ENCODE measurements at places on chromosomes 6 and 20.

- no peak for DNase-seq
Measured at GRCh38 chr6:93701526-93701925, 282.2 kb upstream of the EPHA7 start.

GRCh38 chr6:129248946-129249345 lies 366.0 kb downstream of the LAMA2 start:
- no peak for DNase-seq

GRCh38 chr6:140124498-140124897 lies 750.0 kb upstream of the CITED2 start:
- no peak for DNase-seq

GRCh38 chr6:130107710-130108109 lies 89.3 kb downstream of the L3MBTL3 start:
- no peak for DNase-seq

- no peak for DNase-seq
Measured at GRCh38 chr6:73664701-73665100, 10.9 kb upstream of the SLC17A5 start.

DNA sequence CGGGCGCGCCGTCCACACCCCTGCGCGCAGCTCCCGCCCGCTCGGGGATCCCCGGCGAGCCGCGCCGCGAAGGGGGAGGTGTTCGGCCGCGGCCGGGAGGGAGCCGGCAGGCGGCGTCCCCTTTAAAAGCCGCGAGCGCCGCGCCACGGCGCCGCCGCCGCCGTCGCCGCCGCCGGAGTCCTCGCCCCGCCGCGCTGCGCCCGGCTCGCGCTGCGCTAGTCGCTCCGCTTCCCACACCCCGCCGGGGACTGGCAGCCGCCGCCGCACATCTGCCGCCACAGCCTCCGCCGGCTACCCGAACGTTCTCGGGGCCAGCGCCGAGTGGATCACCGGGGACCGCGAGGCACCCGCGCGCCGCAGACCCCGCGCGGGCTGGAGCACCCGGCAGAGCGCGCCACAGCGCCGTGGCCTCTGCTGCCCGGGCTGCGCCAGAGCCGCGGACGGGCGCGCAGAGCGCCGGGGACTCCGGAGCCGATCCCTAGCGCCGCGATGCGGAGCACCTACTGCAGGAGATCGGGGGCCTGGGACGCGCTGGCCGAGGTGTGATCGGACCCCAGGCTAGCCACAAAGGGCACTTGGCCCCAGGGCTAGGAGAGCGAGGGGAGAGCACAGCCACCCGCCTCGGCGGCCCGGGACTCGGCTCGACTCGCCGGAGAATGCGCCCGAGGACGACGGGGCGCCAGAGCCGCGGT lies at the start of gene BMP2:
BMP2 (plus strand) TSS at position 151 of the 692 bp plus-strand sequence. CDS start 2,441 bp downstream, outside the sequence.
- peak; percentile 20 for DNase-seq

- peak; percentile 99 for DNase-seq
Measured at GRCh38 chr20:62740286-62741141, 31.9 kb downstream of the NTSR1 start.

DNA sequence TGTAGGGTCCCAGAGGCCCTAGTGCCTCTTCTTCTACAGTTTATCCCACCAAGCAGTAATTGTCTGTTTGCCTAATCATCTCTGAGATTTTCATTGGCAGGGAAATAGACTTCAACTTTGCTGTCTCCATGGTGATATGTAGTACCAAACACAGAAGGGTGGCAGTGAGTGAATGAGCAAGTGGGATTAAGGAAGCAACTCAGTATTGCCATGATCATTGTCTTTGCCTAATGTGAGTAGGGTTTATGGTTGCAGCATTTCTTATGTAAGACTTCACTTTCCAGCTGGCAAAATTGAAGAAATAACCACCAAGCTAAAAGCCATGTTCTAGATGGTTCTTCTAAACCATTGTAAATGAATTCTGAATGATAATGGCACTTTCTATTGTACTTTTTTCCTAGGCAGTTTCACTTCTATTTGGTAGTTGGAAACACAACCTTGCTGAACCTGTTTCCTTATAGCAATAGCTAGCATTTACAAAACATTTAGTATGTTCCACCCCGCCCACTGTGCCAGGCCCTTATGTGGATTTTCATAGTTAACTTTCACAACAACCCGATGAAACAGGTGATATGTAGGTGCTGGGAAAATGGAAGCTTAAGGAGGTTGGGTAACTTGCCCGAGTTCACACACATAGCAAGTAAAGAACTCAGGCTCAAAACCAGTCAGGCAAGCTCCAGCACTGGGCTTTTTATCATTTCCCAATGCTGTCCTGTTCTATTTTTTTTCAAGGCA lies 32.0 kb downstream of the ZC2HC1B start:
- peak; percentile 4 for DNase-seq

GRCh38 chr6:157593596-157593995 lies 212.6 kb downstream of the ZDHHC14 start:
- DNase-seq = no peak

DNA sequence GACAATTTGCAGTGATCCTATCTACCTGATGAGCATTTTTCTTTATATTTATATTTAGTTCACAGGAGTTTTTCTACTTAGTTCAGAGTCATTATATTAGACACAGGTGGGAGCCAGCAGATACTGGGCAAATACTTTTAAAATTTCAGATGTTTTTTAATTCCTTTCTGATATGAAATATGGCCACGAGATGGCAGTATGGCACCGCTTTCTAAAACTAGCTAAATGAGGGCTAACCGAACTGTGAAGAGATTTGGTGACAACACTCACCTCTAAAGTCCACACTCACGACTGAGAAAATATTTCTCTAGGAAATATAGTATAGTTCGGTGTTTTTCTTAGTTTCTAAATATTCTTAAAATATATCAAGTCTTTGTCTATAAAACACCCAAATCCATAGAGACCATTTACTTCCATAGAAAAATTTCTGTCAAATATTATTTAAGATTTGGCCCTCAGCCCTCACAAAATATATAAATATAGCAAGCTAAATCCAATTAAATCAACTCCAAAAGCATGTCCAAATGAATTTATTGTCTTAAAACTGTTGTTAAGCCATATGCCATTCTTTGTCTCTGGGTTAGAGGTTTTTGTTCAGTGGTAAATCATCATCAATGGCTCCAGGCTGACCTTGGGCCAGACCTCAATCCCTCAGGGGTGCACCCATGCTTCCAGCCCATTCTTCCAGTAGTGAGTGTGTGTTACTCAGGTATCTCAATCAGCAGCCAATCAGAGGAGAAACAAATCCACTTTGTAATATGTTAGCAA lies 63.6 kb downstream of the HUS1B start:
- peak; percentile 52 for DNase-seq

- no peak for DNase-seq
Measured at GRCh38 chr6:22925920-22926789, 356.8 kb downstream of the HDGFL1 start.

DNA sequence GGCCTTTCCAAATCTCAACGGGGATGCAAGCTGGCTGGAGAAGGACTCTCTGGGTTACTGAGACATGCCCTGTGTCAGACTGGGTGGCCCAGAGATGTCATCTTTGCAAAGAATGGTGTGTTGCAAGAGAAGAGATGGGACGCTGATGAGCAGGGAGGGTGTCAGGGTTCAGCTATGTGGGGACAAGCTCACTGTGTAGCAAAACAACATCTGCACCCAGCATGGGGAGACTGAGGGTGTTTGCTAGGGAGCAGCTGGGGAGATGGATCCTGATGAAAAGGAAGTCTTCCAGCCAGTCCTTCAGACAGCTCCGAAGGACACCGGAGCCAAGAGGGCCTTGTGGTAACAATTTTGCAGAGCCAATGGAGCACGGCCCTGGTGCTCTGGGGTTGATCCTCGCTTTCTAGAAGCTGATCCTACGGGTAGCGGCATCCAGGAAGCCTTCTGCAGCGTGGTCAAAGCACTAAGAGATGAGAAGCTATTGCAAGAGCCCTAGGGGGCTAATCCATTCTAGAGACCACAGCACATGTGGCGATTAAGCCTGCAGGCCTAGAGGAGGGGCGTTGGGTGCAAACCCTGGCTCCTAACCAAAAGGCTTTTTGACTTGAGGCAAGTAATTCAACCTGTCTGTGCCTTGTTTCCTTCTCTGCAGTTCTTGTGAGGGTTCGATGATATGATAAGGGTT lies 39.9 kb downstream of the EDN3 start:
- no peak for DNase-seq

- DNase-seq = no peak
Measured at GRCh38 chr6:127263481-127263880, 3.2 kb upstream of the RNF146 start.

GRCh38 chr6:37006793-37007339 lies 1.4 kb downstream of the FGD2 start:
- peak; percentile 18 for DNase-seq

DNA sequence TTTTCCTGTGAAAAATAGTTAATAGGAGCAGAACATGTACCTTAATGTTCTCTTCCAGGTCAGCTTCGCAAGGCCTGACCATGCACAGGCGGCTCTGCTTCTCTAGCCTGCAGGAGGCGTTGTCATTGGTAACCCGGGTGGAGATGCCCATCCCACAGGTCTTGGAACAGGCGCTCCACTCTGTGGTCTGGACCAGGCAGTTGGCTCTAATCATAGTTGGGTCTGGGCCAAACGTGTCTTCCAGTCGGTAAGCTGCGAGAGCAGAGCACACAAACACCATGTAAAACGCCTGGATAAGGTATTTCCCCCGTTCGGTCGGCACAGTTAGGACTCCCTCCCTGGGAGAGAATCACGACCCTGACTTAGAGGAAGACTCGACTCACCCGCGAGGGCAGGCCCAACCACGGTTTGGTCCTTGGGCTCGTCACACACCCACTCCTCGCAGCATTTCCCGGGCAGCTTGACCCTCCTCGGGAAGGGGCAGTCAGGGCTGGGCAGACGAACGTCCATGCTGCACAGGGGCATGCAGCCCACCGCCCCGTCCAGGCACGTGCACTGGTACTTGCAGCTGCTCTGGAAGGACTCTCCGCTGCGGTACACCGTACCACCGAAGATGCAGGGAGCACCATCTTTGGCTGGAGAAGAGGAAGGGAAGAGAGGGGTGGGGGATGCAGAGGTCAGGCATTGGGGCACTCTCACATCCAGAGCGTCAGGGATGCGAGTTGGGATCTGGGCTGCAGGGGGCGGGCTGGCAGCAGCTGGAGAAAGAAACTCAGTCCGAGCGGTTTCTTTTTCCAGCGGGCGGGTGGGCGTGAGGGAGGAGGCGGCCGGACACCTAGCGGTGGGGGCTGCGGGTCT lies 1.0 kb downstream of the CCN2 start:
- peak; percentile 85 for DNase-seq

- no peak for DNase-seq
Measured at GRCh38 chr6:113526995-113527394, 330.1 kb upstream of the MARCKS start.

DNA sequence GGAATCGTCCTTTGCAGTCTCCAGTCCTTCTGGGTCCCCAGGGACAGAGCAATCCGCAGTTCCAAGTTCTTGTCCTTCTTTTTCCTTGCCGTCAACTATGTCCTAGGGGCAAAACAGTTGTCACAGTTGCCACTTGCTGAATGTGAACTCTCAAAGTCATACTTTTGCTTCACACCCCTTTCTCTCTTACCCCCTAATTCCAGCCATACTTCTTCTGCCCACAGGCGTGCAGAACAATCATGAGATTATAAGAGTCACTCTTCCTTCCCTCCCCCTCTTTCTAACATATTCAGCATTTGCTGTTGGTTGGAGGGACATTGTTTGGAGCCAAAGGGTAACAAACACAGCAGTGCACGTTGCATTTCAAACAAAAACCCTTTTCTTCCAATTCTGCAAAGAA lies 74.4 kb downstream of the BCAS1 start:
- DNase-seq = no peak

DNA sequence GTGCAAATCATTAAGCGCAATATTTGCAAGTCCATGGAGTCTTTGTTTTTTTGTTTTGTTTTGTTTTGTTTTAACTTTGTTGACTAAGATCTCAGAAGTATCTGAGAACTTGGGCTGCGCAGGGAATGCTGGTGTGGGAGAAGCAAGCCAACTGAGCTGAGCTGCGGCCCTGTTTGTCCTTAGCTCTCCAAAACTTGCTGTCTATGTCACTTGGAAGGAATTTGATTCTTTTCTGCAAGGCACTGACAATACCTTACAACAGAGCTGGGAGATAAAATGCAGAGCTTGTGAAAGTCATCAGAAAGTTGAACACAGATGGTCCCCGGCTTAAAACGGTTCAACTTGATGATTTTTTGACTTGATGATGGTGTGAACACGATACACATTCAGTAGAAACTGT lies 5.4 kb downstream of the SLC22A23 start:
- DNase-seq = no peak

DNA sequence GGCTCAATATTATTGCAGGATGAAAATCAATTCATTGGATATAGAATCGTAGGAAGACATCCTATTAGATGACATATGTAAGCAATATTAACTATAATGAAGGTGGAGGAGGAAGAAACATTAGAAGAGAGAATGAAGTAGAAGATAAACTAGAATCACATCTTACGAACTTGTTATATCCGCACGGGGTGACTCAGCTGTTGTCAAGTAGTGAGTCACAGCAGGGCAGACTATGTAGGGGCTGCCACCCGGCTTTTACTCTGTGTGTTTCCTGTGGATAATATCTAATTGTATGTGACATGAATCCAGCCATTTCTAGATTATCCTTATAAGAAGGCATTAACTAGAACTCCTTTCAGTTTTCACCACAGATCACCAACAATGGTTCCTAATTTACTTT lies 520.2 kb downstream of the DOK5 start:
- peak; percentile 67 for DNase-seq

GRCh38 chr6:160975162-160975561 lies 16.4 kb upstream of the MAP3K4 start:
- no peak for DNase-seq

- DNase-seq = no peak
Measured at GRCh38 chr6:34585108-34585507, 29.0 kb upstream of the SPDEF start.

DNA sequence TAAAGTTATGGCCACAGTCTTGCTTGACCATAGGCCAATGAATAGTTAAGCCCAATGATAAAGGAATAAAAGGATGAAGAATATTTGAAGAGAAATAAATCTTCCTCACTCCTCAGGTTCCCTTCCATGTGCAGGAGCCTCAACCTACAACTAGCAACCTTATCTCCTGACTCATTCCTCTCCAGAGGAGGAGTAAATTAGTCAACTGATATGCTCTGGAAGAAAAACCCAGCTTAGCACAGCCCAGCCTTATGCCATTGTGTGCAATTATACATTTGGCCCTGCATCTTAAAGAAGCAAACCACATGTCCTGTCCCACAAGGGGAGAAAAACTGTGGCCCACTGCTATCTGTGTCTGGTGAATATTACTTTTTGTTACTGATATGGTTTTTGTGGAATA lies 82.1 kb downstream of the PHIP start:
- DNase-seq = peak; percentile 16

Measured in HT1080 (cell line).